Fibroblast of skin of left biceps (primary cell): ENCODE measurements at places on chromosomes 4 and X.
A peak's percentile ranks its signal among the peaks of the same experiment; 100 is the strongest.

DNA sequence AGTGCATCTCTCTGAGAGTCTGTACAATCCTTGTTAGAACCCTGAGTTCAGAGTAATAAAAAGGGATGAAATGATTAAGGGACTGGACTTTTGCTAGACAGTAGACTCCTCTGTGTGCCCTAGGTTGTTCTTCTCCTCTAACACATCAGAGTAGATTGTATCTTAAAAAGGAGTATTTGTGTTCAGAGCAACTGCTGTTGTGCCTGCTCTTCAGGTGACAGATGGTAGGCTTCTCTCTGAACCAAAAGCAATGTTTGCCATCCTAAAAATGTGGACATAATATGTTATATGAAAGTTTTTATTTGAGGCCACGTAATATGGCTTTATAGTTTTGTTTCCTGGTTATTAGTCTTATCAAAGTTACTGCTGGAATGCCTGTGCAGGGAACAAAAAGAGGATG lies 588.6 kb upstream of the FAT1 start:
- DNase-seq: no peak

GRCh38 chrX:123083924-123084323 lies 100.2 kb upstream of the GRIA3 start:
- no peak for DNase-seq

DNA sequence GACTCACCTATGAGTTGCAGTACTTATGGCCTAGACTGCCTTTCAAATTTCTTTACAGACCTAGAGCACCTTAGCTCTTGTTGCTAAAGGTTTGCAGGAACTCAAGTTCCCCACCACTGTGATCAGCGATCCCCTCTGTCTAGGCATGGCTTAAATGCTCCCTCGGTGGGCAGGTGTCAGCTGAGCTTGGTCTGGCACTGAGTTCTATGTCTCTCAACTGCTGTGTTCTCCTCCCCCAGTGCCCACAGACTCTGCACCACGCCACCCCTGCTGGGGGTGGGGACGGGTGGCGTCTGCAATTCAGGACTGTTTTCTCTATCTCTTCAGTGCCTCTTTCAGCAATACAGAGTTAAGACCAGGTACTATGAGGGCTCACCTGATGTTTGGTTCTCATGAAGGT lies 30.5 kb downstream of the TMEM271 start:
- DNase-seq: no peak

GRCh38 chr4:52477191-52477780 lies 181.8 kb downstream of the USP46 start:
- DNase-seq: no peak

GRCh38 chrX:8783097-8783713 lies 18.0 kb downstream of the FAM9A start:
- no peak for DNase-seq

- DNase-seq: peak; percentile 95
Measured at GRCh38 chrX:136168929-136169735, 21.8 kb downstream of the FHL1 start.

DNA sequence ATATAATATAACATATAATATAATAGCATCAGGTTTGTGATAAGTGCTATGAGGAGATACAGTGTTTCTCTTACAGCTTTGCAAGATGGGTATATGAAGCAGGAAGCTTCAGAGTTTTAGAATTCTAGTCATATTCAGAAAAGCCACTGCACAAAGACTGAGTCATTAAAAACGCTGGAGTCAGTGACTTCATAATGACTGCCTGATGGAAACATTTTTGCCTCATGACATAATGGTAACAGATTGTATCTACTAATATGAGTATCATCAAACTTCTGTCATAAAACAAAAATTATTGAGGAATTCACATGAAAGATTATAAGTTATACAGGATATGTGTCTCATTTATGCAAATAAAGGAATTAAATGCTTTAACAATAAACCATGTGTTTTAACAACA lies 46.8 kb downstream of the EPHA5 start:
- DNase-seq: peak; percentile 45

DNA sequence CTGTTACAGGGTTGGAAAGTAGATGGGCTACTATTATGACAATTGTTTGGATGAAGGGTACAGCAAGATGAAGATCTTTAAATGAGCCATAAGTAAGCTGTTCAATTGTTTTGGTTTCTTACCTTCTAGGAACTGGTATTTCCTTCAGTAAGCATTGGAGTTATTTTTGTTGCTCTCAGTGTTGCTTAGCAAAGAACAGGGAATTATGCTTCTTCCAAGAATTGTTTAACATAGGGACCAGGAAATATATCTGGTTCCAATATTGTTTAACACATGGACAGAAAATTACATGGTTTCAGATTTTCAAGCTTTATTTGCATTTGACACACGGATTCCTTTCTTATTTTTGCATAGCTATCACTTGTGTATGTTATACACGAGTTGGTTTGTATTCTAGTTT lies 1999.0 kb downstream of the ARAP2 start:
- DNase-seq: no peak

GRCh38 chrX:63349307-63349706 lies 1.8 kb downstream of the SPIN4 start:
- no peak for DNase-seq

DNA sequence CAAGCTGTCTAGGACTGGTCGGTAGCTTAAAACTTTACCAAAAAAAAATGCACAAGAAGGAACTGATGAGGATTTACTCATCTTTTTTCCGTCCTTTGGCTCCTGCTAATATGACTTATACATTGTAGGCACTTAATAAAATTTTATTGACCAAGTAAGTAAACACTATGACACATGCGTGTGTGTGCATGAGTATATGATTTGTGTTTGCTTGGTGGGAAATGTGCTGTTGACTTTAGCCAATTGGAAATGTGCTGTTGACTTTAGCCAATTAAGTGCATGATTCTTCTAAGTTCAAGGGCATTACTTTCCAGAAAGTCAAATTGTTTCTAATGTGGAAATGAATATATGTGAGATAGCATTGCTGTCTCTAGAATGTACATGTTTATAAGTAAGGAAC lies 78.3 kb downstream of the FIP1L1 start:
- DNase-seq: no peak

DNA sequence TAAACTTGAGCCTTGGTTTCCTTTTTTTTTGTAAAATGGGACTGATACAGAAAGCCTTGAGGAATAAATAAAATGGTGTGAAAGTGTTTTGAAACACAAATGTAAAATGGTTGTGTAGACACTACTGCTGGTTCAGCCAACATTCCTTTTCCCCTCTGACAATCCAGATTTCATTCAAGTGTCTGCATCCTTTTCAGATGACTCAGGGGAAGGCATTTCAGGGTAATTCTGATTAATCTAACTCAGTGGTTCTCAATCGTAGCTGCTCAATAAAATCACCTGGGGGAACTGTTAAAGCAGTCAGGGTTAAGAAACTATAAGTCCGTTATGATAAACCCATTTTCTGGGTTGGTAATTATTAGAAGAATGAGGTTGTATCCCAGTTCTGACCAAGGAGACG lies 4.6 kb downstream of the ARHGAP10 start:
- no peak for DNase-seq

DNA sequence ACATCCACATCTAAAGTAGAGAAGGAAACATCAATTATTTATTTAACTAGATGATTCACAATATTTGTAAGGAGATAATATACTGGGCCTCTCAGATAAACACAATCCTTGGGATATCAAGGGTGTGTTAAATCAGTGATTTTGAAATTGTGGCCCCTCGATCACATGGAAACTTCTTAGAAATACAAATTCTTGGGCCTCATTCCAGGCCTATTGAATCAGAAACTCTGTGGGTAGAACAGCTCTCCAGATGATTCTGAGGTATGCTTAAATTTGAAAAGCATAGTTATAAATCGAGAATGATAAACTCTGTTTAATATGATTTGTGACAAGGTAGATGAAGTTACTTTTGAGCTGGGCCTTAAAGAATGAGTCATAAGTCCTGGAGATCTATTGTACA lies 64.3 kb upstream of the GPR174 start:
- peak; percentile 25 for DNase-seq

- no peak for DNase-seq
Measured at GRCh38 chrX:18666614-18667013, 5.3 kb downstream of the RS1 start.

- no peak for DNase-seq
Measured at GRCh38 chr4:94302191-94302590, 40.4 kb downstream of the HPGDS start.

DNA sequence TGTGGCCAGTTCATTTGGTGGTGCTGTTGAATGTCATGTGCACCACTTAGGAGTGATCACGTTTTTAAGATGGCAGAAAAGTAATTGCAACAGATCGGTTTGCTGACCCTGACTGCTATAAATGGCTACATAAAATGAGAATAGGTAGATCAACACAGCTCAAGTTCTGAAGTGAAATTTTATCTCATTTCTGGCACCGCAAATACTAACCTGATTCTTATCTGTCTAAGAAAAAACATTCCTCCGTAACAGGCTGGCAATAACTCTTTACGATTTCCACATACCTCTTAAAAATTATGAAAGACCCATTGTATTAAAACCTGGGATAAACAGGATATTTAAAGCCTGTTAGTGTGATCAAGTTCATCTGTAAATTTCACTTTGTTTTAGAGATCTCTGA lies 387.5 kb downstream of the PDGFC start:
- DNase-seq: no peak

GRCh38 chrX:40213092-40213491 lies 115.3 kb upstream of the BCOR start:
- DNase-seq: no peak

- no peak for DNase-seq
Measured at GRCh38 chrX:20382518-20383297, 116.0 kb upstream of the RPS6KA3 start.

- DNase-seq: no peak
Measured at GRCh38 chrX:20173313-20173712, 31.7 kb upstream of the EIF1AX start.

- DNase-seq: no peak
Measured at GRCh38 chrX:9670136-9670814, 95.4 kb downstream of the GPR143 start.

DNA sequence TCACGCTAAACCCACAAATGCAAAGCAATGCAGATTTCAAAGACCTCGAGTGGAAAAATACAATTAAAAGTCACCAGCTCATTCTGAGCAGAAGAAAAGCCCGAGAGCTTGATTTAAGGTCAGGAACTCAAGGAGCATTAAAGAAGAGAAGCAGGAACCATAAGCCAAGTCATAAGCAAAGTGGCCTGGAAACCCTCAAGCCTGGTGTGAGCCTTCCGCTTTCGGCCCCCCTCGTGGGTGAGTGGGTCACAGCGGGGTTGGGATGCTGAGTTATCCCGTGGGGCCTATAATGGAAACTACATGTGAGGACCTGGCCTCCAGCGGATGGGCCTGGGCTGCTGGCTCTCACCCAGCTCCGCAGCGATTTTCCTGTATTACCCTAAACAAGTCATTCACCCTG lies 504.3 kb downstream of the RAB28 start:
- no peak for DNase-seq

DNA sequence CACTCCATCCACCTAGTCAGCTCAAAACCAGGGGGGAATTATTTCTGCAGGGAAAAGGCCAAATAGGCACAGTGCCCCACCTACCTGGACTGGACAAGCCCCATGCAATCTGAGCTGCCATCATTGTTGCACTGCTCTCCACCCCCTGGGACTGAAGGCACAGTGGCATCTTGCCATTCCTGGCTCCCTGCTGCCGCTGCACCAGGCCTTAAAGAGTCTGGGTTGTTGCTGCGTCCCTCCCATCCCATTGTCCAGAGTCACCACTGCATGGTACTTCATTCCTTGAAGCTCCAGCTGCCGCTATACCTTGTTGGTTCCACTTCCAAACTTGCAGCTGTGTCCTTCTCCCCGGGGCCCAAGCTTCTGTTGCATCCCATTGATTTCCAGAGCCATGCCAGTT lies 629.7 kb downstream of the STIM2 start:
- no peak for DNase-seq

- DNase-seq: no peak
Measured at GRCh38 chrX:45513042-45513441, 312.4 kb upstream of the DIPK2B start.

DNA sequence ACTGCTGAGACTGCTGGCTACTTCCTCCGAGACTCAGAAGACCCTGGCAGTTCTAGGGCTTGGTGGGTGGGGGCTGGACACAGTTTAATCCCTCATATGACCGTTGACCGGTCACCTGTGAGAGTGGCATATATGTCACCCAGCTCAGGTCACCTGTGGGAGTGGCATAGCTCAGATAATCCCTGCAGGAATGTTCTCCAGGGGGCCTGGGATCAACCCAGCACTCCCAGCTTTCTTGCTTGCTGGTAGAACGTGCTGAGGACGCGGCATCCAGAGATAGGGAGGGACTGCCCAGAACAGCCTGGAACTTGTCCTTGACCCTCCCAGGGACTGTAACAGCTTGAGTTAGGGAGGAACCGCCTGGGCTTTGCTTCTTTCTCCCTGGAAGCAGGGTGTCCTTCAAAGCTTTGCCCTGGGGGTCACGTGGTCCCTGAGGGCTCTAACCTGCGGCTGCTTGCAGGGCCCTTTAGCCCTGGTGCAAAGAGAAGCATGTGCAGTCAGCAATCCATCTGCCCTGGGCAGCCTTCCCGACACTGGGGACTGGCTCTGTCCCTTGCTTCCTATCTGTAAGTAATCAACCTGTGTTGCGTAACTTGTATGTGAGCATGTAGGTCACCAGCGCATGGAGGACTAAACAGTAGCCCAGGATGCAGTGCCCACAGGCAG lies 55.3 kb downstream of the ZFYVE28 start:
- DNase-seq: no peak

DNA sequence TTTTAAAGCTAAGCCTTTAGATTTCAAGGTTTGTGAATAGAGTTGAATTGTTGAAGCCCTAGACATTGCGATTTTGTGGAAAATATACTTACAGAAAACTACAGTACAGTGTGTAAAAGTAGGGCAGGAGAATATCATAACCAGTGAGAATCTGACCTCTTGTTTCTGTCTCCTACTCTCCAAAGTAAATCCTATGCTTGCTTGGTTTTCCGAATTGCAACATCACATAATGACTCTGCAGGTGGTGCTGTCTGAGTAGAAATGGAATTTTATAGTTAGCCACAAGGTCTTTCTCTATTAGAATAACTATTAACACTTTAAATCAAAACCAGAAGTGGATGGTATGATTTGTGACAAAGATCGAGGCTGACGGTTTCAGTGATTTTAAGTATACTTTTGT lies 505.6 kb downstream of the RAPGEF2 start:
- no peak for DNase-seq

DNA sequence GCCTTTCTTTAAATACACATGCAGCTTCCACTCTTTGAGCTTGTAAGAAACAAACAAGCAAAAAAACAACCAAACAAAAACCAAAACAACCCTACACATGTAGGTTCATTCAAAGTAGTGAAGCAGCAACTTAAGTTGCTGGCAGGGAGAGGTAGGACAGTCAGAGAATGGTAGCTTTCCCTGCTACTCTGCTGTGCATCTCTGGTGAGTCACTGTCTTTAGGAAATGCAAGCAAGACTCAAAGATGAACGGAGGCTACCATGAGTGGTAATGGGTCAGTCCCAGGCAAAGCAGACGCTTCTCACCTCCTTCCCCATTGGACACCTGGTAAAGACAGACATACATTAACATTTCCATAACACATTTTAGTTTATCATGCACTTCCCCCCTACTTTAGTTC lies 43.2 kb downstream of the PGRMC2 start:
- no peak for DNase-seq

DNA sequence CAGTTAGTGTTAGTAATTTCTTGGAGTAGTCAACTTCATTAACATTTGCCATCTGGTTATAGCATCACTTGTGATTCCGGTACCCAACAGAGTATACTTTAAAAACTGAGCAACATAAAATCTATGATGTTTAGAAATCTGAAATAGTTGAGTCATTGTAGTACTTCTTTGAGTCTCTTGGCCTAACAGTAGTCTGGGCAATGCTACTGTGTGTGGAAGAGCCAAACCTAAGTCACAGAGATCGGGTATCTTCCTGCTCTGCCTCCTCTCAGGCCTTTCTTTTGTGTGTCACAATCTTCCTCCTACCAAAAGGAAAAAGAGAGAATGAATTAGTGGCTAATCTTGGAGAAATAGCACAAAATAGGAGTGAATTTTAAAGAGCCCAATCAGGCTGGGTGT lies 25.5 kb downstream of the DCUN1D4 start:
- DNase-seq: no peak
